ENCODE measurements at places on chromosomes 2 and 18.
A peak's percentile ranks its signal among the peaks of the same experiment; 100 is the strongest.

- DNase-seq: no peak
These were observed 19.5 kb upstream of the HNRNPLL start for GRCh38 chr2:38622210-38622609.

- no peak for DNase-seq
These were observed 100.6 kb upstream of the SMIM21 start for GRCh38 chr18:75527848-75528685.

DNA sequence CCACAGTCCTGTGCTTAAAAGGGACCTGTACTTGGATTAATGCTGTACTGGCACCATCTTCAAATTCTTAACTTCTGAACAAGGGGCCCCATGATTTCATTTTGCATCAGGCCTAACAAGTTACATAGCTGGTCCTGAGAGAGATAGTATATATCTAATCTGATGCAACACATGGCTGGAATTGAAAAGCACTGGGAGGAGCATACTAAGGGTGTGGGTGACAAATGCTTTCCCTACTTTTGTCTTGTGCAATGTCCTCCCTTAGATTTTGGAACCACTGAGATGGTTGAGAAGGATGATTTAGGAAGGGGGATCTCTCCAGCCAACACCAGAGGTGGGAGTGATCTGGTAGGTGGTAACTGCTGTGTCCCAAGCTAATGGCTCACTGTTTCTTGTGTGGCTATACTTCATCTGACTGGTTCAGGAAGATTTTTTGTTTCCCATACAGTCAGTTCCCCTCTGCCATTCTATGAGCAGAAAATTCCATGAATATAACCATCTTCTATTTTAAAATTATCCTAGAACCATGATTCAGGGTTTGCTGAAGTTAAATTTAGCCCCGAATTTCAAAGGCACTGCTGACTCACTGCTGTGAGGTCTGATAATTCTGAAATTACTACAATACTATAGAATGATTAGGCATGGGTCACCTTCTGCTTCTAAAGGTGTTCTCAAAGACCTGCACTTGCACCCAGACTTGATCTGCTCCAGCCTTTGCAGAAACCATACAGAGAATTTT lies 108.3 kb upstream of the NCKAP5 start:
- DNase-seq: no peak

DNA sequence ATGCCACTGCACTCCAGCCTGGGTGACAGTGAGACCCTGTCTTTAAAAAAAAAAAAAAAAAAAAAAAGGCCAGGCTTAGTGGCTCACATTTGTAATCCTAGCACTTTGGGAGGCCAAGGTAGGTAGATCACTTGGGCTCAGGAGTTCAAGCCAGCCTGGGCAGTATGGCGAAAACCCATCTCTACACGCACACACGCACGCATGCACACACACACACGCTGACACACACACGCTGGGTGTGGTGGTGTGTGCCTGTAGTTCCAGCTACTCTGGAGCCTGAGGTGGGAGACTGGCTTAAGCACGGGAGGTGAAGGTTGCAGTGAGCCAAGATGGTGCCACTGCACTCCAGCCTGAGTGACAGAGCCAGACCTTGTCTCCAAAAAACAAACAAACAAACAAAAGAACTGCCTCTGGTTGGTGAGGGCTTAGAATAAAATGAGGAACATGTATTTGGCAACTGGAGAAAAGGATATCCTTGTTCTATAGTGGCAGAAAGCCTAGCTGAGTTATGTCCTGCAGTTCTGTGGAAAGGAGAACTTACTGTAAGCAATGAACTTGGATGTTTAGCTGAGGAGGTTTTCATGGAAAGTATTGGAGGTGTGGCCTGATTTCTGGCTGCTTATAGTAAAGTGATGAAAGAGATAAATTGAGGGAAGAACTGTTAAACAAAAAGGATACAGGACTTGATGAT lies 34.0 kb downstream of the HAT1 start:
- no peak for DNase-seq

- DNase-seq: no peak
These were observed 101.7 kb upstream of the ZFP36L2 start for GRCh38 chr2:43328133-43328532.

DNA sequence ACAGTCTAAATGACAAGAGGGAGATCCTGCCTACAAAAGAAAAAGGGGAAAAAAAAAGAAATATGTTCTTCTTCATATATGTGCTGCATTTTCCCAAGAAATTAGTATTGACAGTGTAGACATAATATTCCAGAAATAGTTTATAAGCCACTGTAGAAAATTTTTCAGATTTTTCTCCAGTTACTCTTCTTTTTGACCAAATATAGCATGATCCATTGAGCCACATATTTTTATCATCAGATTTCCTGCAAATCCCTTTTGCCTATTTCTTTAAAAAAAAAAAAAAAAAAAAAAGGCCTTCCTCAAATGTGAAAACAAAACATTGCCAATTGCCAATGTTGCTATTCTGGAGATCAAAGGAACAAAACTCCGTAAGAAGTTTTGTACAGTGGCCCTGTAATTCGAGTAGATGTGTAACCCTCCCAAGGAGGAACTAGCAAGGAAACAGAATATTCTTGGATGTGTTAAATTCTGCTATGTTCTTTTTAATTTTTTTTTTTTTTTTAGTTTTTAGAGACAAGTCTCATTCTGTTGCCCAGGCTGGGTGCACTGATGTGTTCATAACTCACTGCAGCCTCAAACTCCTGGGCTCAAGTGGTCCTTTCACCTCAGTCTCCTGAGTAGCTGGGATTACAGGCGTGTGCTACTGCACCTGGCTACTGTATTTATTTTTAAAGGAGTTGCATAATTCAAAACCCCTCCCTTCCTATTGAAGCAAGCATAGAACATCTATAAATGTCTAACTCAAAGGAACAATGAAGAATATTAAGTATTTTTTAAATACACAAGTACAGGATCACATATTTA lies 12.5 kb upstream of the CABYR start:
- no peak for DNase-seq

DNA sequence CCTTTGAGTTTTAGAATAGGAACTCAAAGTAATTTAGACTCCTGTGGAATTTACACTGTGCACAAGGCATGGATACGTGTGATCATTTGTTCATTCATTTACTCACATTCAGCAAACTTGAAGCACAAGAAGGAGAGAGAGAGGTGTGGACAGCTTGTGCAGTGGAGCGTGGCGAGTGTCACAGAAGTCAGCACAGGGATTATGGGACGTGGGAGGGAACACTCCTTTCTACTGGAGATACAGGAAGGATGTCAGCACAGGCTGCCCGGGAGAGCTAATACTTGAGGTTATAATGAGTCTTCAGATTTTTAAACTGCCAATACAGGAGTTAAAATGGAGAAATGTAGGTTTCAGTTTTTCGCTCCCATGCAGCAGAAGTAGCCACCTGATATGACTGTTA lies 7.0 kb downstream of the FAM228A start:
- DNase-seq: no peak

DNA sequence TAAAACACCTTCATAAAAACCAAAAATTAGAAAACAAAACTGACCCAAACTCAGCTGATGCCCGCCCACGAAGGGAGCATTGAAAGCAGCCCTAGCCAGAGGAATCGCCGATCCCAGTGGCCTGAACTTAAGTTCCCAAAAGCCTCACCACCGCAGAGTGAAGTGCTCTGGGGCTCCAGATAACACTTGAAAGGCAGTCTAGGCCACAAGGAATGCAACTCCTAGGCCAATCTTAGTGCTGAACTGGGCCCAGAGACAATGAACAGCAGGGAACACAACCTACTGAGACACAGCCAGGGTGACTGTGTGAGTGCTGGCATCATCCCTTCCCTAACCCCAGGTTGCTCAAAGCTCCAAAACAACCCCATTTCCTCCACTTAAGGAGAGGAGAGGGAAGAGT lies 59.6 kb upstream of the CHN1 start:
- no peak for DNase-seq

DNA sequence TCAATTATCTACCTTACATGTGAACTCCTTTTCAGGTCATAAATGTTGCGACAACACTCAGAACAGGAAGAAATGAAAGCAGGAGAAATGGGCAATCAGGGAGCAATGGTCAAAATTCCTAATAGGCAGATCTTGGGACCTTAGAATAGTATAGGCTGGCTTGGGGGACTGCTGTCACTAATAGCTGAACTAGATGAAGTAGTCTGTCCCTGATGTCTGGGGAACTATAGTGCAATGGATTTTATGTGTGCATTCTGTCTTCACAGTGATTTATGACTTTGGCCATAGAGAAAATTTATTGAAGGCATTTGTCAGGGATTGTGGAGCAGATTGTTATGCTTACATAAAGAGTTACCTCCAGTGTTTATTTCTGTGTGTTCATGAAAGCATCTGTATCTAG lies 6.1 kb upstream of the DPP10 start:
- no peak for DNase-seq

DNA sequence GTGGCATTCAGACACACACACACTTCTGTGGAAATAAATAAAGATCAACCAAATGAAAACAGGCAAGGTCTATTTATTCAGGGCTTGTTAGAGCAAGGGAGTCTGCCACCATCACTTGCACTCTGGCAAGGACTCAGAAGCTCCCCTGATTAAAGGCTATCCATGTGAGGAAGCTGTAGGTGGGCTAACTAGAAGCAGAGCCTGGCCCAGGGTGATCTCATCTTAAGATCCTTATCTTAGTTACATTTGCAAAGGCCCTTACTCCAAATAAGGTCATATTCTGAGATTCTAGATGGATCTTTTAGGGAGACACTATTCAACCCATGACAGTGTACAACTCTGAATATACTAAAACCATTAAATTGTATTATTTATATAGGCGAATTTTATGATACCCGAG lies 190.0 kb upstream of the SRD5A2 start:
- DNase-seq: no peak

GRCh38 chr18:43192408-43192807 lies 76.9 kb upstream of the RIT2 start:
- DNase-seq: no peak

GRCh38 chr2:1609485-1610095 lies 134.7 kb downstream of the PXDN start:
- no peak for DNase-seq

DNA sequence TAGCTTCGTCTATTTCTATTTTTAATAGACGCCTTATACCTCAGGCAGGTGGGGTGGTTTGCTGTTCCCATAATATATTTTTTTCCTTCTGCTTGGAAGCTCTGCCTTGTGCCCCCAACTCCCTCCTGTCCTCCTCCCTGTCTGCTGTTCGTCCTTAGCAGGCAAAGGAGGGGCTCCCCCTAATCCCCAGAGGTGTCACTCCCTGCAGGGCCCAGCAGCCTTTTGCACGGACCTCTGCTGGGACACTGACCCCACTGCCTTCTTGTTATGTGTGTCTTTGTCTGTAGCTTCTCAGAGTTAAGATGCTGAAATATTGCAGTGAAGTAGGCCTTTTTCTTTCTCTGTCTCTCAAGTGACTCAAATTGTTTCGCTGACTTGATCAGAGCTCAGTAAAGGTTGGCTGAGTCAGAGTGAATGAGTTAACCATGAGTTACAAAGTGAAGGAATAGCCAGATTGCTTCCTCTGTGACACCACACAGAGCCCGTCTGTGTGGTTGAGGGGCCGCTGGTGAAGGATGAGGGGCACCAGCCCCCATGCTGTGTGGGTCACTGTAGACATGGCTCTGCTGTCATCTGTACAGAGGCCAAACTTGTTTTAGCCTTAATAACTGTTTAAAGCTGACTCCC lies 47.7 kb downstream of the PRKCE start:
- DNase-seq: no peak

DNA sequence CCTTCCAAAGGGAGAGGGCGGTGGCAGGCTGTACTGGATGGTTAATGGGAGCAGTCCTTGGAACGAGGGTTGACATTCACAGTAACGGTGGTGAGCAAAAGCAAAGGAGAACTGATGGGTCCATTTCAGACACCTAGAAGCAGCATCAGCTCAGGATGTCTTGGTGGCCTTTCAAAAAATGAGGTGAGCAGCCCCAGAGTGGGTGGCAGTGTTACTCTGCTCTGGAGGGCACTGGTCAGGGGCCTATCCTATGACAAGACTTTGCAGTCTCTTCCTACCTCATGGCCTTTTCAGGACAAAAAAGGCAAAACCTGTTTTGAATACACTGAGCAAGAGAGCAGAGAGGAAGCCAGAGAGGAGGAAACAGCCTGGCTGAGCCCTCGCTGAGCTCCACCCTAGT lies 23.5 kb downstream of the CAPN14 start:
- DNase-seq: no peak

DNA sequence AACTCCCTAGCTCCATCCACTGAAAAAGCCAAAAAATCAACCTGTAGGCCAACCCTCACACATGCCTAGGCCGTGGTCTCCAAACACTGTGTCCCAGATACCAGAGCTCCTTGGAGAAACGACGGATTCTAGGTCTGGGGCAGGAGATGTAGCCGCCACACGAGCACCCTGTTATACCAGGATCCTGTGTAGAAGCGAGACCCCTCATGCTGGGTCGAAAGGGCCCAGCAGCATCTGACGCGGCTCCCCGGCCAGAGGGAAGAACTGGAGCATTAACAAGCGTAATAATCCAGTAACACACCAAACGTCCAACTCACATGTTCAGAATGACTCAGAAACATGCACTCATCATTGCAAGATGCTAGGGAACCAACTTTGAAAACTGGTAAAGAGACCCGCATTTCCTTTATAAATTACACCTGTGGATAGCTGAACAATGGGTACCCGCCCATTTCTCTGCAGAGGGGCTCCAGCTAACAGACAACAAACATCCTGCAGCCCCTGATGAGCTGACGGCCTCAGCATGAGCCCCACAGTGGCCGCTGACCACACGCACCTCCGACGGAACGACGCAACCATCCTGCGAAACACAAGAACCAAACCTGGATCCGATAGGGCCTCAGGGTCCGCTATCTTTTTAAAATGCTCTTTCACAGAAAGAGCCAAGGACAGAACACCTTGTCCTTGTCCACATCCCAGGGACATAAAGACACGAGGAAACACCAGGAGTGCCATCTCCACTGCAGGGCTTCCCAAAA lies 14.2 kb downstream of the SLC66A2 start:
- no peak for DNase-seq

DNA sequence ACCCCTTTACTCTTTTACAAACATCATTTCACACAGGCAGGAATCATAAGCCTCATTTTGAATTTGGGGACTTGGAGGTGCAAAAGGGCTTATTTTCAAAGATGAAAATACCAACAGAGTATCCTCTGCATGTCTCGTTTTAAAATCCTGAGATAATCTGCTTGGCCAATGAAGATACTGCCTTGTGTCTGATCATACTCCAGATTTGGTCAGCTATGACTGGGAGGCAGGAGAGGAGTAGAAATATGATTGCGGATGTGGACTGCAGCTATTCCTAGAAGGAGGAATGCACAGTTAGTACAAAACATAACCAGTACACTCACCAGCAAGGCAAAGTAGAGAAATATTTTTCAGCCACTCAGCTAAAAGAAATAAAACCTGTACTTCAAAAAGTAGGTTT lies 342.3 kb downstream of the RPRM start:
- DNase-seq: no peak

DNA sequence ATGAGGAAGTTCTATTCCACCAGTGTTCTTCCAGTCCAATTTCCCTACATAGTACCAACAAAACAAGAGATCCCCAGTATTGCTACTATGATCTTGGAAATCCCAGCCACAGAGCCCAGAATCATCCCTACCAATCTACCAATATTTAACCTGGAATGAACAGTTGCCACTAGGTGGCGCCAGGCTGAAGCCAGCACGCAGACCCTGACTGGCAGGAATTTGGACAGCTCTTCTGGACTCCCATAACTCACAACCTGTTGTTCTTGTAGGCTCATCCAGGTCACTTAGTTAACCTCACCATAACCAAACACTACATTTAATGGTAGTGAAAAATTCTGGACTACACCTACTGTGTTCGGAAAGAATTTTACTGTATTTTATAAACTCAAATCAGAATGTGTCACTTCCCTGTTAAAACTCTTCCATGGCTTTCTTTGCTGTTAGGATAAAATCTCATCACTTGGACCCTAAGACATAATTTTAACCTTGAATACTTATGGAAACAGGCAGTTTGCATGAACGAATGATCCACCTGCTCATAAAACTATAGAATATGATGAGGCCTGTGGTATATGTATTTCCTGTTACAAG lies 59.8 kb upstream of the SLC38A11 start:
- DNase-seq: peak; percentile 55

All from stimulated activated CD4-positive, alpha-beta T cell treated with anti-CD3 and anti-CD28 coated beads, Interleukin-12 subunit alpha, Interleukin-12 subunit beta, amount 100 ng/mL, for 48 hours (primary cell).